Spinal cord (tissue), 10 donors: ENCODE measurements at places on chromosomes 3 and 15. TPM values are rescaled to one million over a fixed set of nuclear protein-coding genes. Genes with fewer than 3 reads are reported as not detected.
A peak's percentile ranks its signal among the peaks of the same experiment; 100 is the strongest.

DNA sequence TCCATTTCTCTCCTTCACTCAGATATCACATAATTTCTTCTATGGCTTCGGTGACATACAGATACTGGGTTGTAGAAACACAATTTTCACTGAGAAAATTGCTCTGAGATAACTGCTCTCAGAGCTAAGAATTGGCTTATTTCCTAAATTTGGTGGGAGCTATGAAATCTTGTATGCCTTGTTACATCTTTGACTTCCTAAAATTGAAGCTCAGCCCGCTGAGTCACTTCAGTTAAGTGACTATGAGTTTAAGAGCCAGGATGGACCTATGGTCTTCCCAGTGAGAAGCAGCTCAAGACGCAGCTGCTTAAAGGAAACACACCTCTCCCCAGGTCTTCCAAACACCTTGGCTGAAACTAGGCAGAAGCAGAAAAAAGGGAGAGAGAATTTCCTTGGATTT, 56.4 kb downstream of the EFHB start:
- no peaks in the 10 kb centered on the region for H3K4me1 ChIP-seq
- H3K4me3 ChIP-seq = no peak overlapping the region
- DNase-seq = no peak
- H3K27me3 ChIP-seq = no peaks in the 10 kb centered on the region

Gene GOLGA8S
- total RNA-seq = 1.1 TPM

Gene CATSPER2
- total RNA-seq = 5.1 TPM

DNA sequence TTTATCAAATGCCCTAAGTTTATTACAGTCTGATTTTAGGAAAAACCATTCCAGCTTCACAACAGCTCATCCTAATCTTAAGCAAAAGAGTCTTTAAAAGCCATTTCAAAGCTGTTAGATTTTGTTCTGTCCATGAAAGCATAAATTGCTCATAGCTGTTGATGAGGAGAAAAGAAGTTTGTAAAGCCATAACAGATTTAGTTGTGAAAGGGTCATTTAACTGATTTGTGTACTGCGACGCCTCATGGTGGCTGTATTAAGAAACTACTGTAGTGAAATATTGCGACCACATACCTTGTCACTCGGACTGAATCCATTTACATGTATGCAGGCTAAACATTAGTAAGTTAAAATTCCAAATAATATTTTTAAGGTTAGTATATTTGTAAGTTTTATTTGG, 20.9 kb downstream of the BBX start:
- H3K36me3 ChIP-seq = no peaks in the 10 kb centered on the region
- DNase-seq = peak; percentile 22
- no peaks in the 10 kb centered on the region for H3K27me3 ChIP-seq
- no peak overlapping the region for H3K27ac ChIP-seq
- H3K4me1 ChIP-seq = no peaks in the 10 kb centered on the region
- no peak overlapping the region for H3K4me3 ChIP-seq

Gene CCDC13
- 2.7 TPM for total RNA-seq

Gene SLC28A2
- total RNA-seq = not detected

GRCh38 chr15:34332553-34333120, 4.9 kb downstream of the SLC12A6 start:
- H3K27me3 ChIP-seq = no peaks in the 10 kb centered on the region
- no peak for DNase-seq
- no peak overlapping the region for H3K4me3 ChIP-seq
- H3K36me3 ChIP-seq = peaks cover 3% of the 10 kb centered on the region
- H3K27ac ChIP-seq = no peak overlapping the region
